Cardiac muscle cell (in vitro differentiated cells and primary cell): ENCODE measurements at places on chromosomes 6 and 20. TPM values are rescaled to one million over a fixed set of nuclear protein-coding genes. Genes with fewer than 3 reads are reported as not detected.
A peak's percentile ranks its signal among the peaks of the same experiment; 100 is the strongest.

GRCh38 chr6:27839626-27840475 is 72.3 kb downstream of the OR2B2 start:
- H3K4me1 ChIP-seq = peaks cover 15% of the 10 kb centered on the region
- peak; percentile 76 for DNase-seq
- H3K4me3 ChIP-seq = peak overlapping the region; percentile 38

DNA sequence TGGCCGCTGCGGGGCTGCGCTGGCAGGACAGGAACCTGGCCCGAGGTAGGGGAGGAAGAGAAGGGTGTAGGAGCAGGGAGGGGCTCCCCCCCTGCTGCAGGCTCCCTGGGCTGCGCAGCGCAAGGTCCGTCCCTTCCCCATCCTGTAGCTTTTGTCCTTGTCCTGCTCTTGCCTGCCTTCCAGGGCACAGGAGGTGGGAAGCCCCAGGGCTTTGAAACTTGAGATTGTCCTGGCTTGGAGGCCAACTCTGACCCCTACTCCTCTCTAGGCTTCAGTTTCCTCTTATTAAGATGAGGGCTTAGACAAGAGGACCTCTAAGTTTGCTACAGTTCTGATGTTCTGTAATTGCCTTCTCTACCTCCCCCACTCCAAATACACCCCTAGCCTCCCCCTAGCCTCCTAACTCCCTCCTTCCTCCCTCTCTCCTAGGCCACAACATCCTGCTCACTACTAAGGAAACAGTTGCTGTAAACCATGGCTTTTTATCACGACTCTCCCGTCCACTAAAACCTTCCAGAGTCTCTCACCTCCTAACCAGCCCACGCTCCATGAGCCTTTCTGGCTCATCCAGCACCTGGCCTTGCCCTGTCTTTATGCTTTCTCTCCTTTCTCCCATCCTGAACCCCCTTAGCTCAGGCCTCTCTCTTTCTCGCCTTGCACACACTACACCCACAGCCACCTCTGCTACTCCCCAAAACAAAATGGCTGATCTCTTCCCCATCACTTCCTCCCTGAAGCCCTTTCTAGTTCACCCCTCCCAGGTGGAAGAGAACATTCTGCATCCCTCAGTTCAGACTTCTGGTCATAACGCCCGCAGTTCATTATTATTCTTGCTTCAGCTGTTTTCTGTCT is 10.2 kb downstream of the UNC5CL start:
- H3K4me3 ChIP-seq = peak overlapping the region; percentile 8
- peak overlapping the region; percentile 26 for H3K27ac ChIP-seq
- no peaks in the 10 kb centered on the region for H3K27me3 ChIP-seq
- no peak for DNase-seq

DNA sequence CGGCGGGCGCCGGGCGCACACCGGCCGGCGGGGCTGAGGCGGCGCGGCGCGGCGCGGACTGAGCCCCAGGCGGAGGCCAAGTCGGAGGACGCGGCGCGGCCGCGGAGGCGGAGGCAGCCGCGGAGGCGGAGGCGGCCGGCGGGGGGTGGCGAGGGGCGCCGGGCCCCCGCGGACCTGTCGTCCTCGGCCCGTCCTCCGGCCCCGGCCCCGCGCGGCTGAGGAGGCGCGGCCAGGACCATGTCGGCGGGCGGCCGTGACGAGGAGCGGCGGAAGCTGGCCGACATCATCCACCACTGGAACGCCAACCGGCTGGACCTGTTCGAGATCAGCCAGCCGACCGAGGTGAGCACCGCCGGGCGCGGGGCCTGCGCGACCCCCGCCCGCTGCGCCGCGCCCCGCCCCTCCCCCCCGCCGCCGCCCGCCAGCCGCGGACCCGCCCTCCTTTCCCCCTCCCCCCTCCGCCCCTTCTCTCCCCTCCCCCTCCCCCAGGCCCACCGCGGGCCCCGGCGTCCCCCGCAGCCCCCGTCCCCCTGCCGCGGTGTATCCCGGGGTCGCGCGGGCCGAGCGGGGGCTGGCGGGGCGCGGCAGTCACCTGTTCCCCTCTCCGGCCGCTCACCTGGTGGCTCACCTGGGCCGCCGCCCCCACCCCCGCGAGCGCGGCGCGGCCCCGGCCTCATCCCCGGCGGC is at the start of gene AFDN:
AFDN (plus strand) TSS at position 16 of the 687 bp plus-strand sequence; CDS start at position 238, 222 bp downstream.
- H3K27me3 ChIP-seq = no peaks in the 10 kb centered on the region
- H3K4me3 ChIP-seq = peak within 1 kb of the TSS; percentile 86
- DNase-seq = peak; percentile 50
- H3K27ac ChIP-seq = peak within 1 kb of the TSS; percentile 68
- H3K36me3 ChIP-seq = peaks cover 7% of the 10 kb centered on the region
- H3K4me1 ChIP-seq = peaks cover 29% of the 10 kb centered on the region

The TNFRSF6B gene
- total RNA-seq = 9.5 and 10.3 TPM in 2 replicates

The PCK1 gene
- total RNA-seq = 0.04 and 1.6 TPM in 2 replicates
